Sigmoid colon (tissue), 7 donors: ENCODE measurements at places on chromosomes 12 and 14. TPM values are rescaled to one million over a fixed set of nuclear protein-coding genes. Genes with fewer than 3 reads are reported as not detected.

- DNase-seq: no peak
Observed at GRCh38 chr12:113795445-113795844, 170.7 kb downstream of the RBM19 start.

DNA sequence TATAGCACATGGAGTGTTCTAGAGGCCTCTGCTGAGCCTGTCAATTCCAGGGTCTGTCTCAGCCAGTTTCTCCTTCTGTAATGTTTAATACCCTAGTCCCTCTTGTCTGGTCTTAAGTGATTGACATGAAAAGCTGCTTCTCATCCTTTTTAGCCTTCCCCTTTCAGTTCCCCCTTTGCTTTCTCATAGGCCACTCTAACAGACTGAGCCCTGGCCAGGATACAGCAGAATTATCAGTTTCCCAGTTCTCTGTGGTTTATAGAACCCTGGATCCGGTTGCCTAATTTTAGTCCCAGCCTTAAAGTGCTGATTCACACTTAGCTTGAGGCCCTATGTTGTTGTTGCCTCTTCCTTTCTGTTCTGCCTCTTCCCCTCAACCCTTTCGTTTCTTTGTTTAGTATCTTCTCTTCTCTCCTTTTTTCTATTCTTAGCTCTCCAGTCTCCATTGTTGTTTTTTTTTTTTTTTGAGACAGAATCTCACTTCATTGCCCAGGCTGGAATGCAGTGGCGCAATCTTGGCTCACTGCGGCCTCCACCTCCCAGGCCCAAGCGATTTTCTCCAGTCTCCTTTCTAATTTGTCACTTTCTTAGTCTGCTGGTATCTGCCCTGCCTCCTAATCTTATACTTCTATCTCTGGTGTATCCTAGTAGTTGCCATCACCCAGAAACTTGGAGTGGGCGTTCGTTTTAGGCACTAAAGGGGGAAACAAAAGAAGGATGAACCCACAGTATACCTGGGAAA, 2.9 kb upstream of the BIN2 start:
- no peak for DNase-seq

GRCh38 chr14:49405291-49405690, 180.9 kb downstream of the RPS29 start:
- DNase-seq: no peak

DNA sequence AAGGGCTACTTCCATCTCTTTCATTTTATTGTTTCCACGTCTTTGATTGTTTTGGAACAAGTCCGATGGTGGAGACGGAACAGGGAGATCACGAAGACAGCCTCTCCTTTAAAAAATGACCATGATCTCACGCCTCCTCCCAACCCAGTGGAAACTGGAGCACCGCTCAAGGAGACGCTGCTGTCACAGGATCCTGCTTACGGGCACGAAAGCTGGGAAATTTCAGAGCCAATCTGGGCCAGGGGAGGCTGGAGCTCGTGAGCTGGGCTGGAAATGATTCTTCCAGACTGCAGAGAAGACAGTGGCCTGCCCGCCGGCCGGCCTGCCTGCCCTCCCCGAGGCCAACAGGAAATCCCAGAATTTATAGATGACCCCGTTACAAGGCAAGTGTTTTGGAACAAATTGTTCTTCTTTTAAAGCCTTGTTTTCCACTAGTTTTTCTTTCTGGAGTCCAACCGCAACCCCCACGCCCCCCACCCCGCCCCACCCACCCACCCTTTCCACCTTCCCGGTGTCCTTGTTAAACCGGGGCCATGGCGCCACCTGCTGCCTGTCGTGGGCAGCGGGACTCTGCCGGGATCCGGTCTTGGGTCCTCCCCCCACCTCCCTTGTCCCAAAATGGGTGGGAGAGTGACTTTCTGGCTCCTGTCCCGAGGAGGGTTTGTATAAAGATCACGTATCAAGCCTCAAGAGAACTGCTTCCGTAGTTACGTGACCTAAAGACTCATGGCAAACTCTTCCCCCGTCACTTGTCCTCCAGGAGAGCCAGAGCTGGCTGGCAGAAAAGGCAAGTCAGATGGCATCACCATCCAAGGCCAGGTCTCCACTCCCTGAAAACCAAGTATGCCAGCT, 40.3 kb downstream of the MAP1LC3B2 start:
- DNase-seq: peak; percentile 94

Gene AICDA
- not detected for total RNA-seq
